ENCODE measurements at places on chromosomes 11 and 22. TPM values are rescaled to one million over a fixed set of nuclear protein-coding genes. Genes with fewer than 3 reads are reported as not detected.

Gene PANX2
- polyA plus RNA-seq, result 0.54 TPM

Gene ALDH3B2
- 1.7 TPM for polyA plus RNA-seq

Gene MCHR1
- polyA plus RNA-seq, result 0.24 TPM

Gene RIC3
- polyA plus RNA-seq, result 6.6 TPM

Gene SCN4B
- 1.0 TPM for polyA plus RNA-seq

Gene OR9G1
- not detected for polyA plus RNA-seq

Gene MUC6
- 23.0 TPM for polyA plus RNA-seq

Gene CYB5R2
- 27.3 TPM for polyA plus RNA-seq

Gene POU2AF1
- polyA plus RNA-seq, result 0.26 TPM

Gene RFPL3
- polyA plus RNA-seq, result not detected

Gene CEND1
- 0.64 TPM for polyA plus RNA-seq

Gene P2RX3
- 1.1 TPM for polyA plus RNA-seq

Gene OR51B6
- polyA plus RNA-seq, result not detected

Gene PLEKHB1
- polyA plus RNA-seq, result 15.5 TPM

Gene NXPE2
- polyA plus RNA-seq, result 0.41 TPM

Gene ASRGL1
- 53.7 TPM for polyA plus RNA-seq
